RWPE2 (cell line): ENCODE measurements at places on chromosomes 3 and 15.

DNA sequence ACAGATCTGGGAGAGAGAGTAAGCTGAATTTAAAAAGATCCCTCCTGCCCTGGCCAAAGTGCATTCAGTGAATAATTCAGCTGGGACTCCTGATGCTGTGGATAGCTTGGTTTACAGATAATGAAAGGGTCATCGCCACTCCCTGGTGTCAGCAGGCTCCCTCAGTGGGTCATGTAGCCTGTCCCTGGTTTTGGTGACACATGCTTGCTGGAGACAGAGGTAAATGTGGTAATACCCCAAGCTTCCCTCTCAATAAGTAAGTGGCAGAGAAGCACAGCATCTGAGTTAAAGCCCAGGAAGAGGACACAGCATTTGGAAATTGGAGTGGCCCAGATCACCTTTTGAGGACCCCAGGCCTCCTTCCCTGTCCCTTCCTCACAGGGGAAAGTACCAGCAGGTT lies 1.8 kb downstream of the TMEM115 start:
- DNase-seq, result no peak

GRCh38 chr15:82571722-82572222 lies 31.5 kb upstream of the RPS17 start:
- no peak for DNase-seq

GRCh38 chr3:185943760-185944106 lies 5.9 kb upstream of the TRA2B start:
- no peak for DNase-seq

DNA sequence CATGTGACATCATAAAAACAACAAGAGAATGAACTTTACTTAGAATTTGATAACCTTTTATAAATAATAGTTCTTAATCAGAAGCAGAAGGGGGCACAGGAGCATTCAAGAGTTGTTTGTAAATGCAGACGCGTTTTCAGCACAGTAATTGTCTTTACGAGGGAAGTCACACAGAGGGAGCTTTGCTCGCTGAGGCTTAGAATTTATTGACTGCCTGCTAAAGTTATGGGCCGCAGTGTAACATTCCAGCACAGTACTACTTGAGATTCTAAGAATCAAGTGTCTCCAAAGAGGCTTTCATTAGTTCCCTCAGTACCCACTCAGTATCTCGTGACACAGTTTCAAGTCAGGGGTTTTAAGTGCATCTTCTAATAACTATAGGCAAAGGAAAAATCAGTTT lies 288.7 kb downstream of the NR2F2 start:
- no peak for DNase-seq

DNA sequence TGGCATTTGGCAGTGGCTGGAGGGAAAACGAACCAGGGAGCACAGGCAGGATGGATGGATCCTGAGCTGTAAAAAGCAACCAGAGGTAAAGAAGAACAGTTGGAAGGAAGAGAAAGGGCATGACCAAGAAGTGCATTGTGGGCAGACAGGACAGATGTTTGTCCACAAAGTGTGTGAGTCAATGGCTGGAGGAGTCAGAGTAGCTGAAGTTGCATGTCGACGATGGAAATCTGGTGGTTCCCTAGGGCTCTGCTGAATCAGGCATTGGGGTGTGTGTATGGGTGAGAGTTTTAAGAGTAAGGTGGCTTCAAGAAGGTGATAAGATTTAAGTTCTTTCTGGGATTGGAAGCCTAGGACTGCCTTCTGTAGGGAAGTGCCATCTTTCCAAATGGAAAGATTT lies 214.0 kb upstream of the BHLHE40 start:
- no peak for DNase-seq

GRCh38 chr15:39574427-39574826 lies 6.5 kb upstream of the THBS1 start:
- DNase-seq, result no peak

DNA sequence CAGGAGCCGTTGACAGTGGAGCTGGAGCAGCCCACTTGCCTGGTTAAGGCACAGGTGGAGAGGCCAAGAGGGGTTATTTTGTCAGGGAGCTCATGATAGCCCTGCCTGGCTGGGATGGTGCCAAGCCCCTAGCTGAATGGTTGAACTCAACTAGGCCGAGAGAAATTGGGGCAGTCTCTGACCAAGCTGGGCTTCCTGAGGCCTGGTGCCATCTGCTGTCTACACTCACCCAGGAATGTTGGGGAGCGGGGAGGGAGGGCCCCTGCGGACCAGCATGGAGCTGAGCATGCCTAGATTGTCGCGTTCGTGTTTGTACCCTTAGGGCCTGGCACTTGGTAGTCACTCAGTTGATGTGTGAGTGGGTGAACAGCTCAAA lies 1.2 kb downstream of the BRPF1 start:
- DNase-seq, result no peak

GRCh38 chr3:108589998-108590323 lies 439 bp downstream of the DZIP3 start:
- DNase-seq, result no peak

DNA sequence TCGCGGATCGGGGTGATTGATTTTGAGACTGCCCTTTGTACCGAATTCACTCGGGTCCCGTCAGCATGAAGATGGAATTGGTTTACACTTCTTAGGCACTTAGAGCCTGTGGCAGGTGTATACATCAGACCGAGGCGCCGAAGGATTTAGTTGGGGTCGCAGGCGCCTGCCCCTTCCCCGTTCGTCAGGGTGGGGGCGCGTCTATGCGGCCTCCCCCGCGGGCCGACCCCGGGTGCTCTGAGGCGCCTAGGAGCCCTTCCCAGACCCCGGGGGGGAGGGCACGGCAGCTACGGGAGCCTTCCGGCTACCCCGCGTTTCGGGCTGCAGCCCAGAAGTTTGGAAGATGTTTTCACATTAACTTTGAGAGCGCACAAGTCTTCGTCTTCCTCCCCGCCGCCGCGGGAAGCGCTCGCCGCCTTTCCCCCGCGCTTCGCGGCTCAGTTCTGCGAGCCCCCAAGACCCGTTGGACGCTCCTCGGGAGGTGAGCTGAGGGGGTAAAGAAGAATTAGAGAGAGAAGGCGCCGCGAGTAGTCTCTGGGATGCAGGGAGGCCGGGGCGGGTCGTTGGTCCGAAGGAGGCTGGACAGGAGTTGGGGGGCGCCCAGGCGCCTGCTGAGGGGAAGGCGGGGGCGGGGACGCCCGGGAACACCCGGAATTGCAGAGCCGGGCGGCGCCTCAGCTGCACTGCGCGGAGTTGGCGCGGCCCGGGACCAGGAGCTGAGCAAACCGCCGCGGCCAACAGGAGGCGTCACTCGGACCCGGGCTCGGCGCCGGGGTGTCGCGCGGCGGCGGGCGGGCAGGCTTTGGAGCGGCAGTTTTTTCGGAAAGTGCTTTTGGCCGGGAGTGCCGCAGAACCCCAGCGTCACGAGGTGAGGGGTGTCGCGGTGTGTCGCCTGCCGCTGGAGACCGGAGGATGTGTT lies 780 bp downstream of the TIPARP start:
- DNase-seq, result peak; percentile 63

GRCh38 chr15:31128919-31129768 lies 27.6 kb upstream of the TRPM1 start:
- DNase-seq, result no peak

- no peak for DNase-seq
Measured at GRCh38 chr3:57094575-57094974, 34.1 kb downstream of the SPATA12 start.

DNA sequence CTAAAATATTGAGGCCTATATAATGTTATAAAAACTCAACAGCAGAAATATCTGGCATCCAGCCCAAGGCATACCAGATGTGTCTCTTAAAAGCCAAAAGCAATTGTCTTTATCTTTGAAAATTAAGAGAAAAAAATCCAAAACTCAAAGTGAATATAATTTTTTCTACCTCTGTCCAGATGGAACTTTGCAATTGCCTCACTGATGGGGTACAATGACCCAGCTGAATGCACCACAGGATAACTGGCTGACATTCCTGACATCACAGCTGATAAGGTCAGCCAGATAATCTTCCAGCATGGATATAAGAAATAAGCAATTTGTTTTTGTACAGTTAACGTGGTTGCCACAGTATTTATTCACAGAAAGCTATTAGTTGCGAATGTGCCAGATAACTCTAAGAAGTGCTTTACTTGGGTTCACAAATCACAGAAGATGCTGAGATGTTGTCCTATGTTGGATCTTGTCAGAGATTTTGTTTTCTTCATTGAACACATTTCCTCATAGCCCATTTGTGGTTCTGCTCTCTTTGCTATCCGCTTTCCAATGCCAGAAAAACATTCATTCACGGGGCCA lies 566.9 kb upstream of the CCDC54 start:
- no peak for DNase-seq

- DNase-seq, result no peak
Measured at GRCh38 chr15:63186065-63186464, 3.3 kb upstream of the RAB8B start.

DNA sequence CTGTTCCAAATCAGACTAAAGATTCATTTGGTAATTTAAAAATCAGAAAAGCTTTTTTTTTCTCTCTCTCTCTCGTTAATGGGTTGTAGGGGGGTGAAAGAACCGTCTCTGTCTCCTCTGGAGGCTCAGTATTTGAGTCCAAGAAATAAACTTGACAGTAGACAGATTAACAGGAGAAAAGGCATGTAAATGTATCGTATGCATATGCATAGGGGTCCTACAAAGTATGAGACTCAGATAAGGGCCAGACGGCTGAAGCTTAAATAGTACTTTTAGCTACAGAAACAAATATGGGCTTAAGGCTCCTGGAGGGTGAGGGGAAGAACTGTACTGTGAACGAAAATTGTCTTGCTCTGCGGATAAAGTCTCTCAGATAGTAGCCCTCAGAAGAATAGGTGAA lies 42.4 kb downstream of the PIK3CA start:
- DNase-seq, result no peak

DNA sequence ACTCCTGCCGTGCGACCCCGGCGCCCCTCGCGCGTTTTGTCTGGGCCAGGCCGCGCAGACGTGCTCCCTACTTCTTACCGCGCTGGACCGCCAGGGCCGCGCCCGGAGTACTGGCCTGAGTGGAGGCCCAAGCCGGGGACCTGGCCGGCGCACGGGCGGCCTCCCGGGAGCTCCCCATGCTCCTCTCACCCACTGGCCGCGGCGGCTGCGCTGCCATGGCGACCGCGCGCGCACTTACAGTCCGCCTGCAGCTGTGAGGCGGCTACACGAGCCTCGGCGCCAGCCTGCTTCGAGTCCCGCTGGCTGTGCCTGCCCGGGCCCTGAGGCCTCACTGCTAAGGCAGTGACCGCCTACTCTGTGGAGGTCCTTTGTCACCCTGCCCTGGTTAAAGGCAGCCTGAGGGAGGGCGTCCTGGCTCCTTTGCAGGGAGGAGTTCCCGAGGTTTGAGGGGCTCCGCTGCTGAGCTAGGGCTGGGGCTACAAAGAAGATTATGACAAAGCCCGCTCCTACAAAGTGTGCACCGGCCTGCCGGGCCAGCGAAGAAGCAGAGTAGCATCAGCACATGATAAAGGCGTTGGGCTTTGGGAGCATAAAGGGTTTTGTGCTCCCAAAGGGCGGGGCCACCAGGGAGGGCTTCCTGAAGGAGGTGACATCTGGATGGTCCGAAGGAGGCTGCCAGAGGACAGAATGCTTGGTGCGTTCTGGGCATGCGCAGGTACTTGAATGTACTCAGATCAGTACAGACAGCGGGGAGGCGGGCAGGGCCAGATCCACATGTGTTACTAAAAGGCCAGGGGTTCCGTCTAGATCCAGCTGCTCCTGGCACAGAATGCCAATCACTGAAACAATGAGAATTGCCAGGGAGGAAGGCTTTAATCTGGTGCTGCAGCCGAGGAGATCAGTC lies at the start of the genes LRRC34 and LRRIQ4:
LRRC34 (minus strand) TSS at position 573 of the 904 bp plus-strand sequence; CDS start at position 217, 356 bp downstream.
LRRIQ4 (plus strand) TSS at position 539 of the 904 bp plus-strand sequence. CDS start 9,052 bp downstream, outside the sequence.
- no peak for DNase-seq

DNA sequence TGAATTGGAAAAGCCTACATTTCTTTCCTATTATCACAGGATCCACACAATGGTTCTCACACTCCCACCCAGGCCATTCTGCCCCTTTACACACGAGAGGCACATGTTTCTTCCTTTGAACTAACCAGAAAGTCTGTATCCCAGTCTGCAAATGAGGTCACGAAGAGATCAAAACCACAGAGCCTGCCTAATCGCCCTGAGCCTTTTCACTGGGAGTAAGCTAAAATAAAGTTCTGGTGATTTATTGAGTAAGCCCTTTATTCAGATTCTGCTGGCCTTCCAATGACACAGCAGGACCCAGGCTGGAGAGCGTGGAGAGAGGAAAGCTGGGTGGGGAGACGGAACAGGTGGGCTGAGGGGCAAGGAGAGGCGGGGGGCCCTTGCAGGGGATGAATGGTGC lies 78.7 kb downstream of the ATP1B3 start:
- no peak for DNase-seq

DNA sequence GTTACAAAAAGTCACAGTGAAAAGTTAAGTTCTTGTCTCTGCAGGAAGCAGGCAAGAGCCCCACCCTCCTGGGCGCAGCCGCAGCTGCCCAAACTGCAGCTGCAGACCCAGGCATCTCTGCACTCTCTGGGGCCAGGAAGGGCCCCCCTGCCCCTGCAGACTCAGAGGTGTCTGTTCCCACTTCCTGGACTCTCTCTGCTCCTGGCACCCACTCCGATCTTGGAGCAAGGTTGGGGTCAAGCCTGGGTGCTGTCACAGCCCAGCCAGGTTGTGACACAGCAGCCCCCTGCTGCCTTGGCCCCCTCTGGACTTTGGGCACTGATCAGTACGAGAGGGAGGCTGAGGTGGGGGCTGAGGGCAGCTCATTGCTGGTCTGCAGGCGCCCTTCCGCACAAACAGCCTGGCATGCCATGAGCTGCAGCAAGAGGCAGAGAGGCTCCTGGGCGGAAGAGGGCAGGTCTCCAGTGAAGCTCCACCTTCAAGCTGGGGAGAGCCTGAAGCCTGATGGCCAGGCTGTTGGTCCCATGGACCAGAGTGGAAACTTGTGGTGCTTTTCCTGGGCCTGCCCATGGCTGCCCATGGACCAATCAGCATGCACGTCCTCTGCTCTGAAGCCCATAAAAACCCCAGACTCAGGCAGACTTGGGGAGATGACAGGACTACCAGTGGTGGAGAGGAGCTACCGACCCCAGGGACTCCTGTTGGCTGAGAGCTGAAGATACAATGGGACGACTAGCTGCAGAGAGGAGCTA lies 42.9 kb upstream of the LRRFIP2 start:
- DNase-seq, result no peak

DNA sequence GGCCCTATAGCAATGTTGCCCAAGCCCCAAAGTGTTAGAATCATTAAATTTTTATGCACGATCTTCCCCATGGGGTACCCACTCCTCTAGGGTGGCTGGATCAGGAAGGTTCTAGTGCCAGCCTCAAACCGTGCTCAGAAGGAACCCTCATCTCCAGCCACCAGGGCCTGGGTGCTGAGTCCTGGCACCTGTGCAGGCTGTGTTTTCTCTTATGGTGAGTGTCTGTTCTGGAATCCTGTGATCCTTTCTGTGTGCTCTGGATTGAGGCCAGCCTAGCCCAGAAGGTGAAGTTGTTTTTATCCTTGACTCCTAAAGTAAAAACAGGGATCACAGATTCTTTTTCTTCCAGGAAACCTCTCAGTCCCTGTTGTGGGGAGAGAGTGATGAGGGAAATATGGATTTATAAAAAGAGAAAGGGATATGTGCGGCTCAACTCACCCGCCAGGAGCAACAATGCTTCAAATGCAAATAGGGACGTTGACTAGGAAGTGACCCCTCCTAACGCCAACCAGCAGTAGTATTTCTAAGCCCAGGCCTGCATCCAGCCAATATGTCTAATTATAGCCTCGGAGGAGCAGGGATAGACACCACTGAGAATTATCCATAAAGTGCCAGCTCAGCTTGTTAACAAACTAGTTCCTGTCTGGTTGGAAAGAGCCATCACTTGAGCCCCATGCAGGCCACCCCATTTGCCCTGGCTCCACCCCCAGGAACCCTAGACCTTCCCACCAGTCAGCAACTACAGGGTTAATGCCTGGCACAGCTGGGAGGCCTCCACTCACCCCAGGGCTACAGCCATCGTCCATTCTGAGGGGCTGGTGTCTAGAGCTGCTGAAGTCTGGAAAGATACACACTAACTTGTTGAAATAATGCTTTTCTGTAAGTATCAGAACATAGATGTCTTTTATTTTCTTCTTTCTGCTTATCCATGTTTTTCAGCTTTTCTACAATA lies 513.5 kb upstream of the PROK2 start:
- no peak for DNase-seq
